ENCODE measurements at places on chromosomes 3 and 15.

DNA sequence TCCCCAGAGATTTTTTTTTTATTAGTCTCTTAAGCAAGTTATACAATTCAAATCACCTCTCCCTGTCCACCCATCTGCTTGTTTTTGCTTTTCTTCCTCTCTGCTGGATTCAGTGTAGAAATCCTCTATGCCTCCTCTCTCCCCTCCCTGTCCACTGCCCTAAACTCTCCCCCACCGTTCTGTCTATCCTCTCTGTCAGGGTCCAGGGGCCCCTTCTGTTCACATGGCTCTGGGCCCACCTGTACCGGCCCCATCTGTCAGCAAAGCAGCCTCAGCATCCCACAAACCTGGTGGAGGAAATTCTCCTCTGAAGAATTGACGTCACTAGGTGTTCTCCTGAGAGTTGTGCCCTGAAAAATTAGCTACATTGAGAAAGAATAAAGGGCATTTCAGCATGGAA, 137.6 kb upstream of the CMC1 start:
- peaks cover 4% of the 10 kb centered on the region for H3K27me3 ChIP-seq
- no peaks in the 10 kb centered on the region for H3K36me3 ChIP-seq
- no peak for DNase-seq
- no peak overlapping the region for H3K27ac ChIP-seq
- H3K4me3 ChIP-seq: no peak overlapping the region

GRCh38 chr3:182325213-182325950, 467.9 kb upstream of the ATP11B start:
- no peaks in the 10 kb centered on the region for H3K36me3 ChIP-seq
- H3K4me1 ChIP-seq: peaks cover 12% of the 10 kb centered on the region
- DNase-seq: no peak

GRCh38 chr15:41935566-41936020, 36.8 kb downstream of the EHD4 start:
- H3K4me3 ChIP-seq: no peak overlapping the region
- no peaks in the 10 kb centered on the region for H3K27me3 ChIP-seq
- H3K4me1 ChIP-seq: peaks cover 28% of the 10 kb centered on the region
- no peak overlapping the region for H3K27ac ChIP-seq
- peaks cover 6% of the 10 kb centered on the region for H3K36me3 ChIP-seq

DNA sequence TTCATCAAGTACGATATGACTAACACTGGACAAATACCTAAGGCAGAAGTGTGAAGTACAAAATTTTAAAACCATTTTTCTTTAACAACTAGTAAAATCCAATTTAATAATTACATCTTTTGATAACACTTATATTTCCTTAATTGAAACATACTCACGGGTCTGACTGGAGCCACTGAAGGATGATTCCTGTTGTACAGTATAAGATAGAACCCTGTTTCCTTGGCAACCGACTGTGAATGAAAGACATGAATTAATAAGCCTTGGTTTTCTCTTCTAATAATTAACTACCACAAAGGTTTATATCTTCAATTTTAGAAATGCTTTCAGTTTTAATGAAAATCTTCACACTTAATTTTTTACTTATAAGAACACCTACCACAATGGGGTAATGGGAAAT, 19.4 kb downstream of the DHX36 start:
- no peaks in the 10 kb centered on the region for H3K27me3 ChIP-seq
- H3K4me3 ChIP-seq: no peak overlapping the region
- no peak for DNase-seq
- no peaks in the 10 kb centered on the region for H3K4me1 ChIP-seq
- H3K36me3 ChIP-seq: peaks cover 53% of the 10 kb centered on the region

DNA sequence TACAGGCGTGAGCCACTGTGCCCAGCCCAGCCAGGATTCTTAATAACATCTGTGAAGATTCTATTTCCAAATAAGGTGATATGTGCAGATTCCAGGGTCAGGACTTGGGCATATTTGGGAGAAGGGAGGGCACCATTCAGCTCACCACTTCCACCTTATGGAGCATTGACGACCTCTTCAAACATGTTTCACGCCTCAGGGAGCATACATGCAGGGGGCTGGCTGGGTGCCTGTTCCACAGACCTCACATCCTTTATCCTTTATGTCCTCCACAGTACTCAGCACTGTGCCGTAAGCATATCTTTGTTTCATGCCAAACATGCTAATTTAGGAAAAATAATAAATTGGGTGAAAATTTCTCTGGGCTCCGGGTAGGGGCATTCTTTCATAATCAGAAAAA, 229.0 kb downstream of the THSD4 start:
- no peak overlapping the region for H3K27ac ChIP-seq
- H3K4me1 ChIP-seq: peaks cover 11% of the 10 kb centered on the region
- no peak for DNase-seq
- H3K36me3 ChIP-seq: no peaks in the 10 kb centered on the region

- peaks cover 27% of the 10 kb centered on the region for H3K4me1 ChIP-seq
- no peak overlapping the region for H3K4me3 ChIP-seq
- no peak for DNase-seq
Observed at GRCh38 chr3:124201786-124202185, 209.9 kb upstream of the ROPN1 start.

GRCh38 chr15:90597577-90597976, 67.9 kb downstream of the CRTC3 start:
- H3K4me3 ChIP-seq: no peak overlapping the region
- DNase-seq: no peak
- H3K36me3 ChIP-seq: peaks cover 23% of the 10 kb centered on the region
- H3K27me3 ChIP-seq: no peaks in the 10 kb centered on the region

DNA sequence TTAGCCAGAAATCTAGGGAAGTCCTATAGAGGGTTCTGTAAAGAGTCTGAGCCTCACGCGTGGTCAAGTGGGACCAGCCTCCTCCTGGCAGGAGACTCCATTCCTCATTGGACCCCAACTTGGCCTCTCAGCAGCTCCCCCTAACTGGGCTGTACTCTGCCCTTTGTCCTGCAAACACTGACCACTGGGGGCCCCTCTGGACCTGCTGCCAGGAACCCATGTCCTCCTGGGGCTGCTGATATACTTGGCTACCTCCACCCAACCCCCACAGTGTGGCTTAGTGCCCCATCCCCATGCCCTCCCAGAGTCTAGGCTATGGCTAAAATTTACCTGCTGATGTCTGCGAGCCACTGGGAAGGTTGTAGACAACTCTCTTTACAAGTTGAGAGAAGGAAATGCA, 62.7 kb downstream of the UBP1 start:
- no peaks in the 10 kb centered on the region for H3K4me1 ChIP-seq
- no peak overlapping the region for H3K4me3 ChIP-seq
- H3K27me3 ChIP-seq: no peaks in the 10 kb centered on the region
- DNase-seq: no peak

DNA sequence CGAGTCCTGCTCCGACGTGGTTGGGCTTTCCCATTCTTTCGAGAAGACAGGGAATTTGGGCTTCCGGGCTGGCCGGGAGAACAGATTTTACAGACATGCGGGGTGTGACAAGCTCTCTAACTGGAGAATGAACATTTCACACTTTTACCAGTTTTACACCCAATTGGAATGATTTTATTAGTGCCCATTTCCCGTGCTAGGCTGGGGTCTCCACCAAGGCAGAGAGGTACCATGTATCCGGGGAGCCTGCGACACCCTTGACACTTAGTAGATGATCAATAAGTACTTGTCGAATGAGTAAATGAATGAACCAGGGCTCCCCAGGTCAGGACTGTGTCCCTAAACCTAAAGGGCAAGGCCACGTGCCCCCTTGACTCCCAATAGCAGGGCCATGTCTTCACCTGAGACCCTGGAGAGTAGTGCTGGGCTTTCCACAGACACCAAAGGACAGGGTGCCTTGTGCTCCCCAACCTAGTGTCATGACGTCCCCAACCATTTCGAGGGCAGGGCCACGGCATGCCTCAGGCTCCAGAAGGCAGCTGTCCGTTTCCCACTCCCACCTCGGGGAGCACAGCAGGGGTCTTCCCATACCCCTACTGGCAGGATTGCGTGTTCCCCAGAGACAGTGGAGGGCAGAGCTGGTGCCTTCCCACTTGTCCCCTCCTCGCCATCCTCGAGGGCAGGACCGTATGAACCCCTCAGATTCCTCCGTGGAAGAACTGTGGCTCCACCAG, 679 bp upstream of the MYD88 start:
- no peaks in the 10 kb centered on the region for H3K27me3 ChIP-seq
- peak overlapping the region; percentile 98 for H3K27ac ChIP-seq
- peaks cover 56% of the 10 kb centered on the region for H3K4me1 ChIP-seq
- peaks cover 13% of the 10 kb centered on the region for H3K36me3 ChIP-seq
- DNase-seq: no peak

DNA sequence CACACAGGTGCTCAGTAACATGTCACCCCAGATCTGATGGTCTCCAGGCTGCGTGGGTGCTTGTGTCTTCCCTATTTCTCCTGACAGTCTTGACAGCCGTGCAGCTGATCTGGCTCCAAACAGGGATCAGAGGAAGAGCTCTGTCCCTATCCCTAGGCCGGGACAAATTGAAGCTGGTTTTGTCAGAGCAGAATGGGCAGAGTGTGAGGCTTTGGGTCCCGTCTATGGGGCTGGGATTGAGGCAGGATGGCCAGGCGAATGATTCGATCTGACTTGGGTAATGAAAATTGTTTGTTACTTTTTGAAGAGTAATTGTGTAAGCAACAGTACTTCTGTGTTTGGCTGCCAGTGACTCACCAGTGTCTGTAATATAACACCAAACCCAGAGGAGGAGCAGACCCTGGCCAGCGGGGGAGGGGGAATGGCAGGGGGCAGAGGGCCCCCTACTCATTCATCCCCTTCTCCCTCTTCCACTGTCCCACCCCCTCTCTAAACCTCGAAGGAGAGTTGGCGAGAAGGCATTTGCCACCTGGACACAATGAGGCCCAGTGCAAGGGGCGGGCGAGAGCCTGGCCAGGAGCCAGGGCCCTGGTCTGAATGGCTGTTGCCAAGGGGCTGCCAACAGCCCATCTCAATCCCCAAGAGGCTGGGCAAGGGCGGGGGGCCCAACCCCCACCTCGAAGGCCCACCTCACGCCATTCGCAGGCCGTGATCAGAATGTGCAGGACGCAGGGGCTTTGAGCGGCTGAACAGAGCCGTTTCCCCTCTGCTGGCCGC, 4.9 kb upstream of the MAGEF1 start:
- peaks cover 52% of the 10 kb centered on the region for H3K4me1 ChIP-seq
- no peak for DNase-seq
- peak overlapping the region; percentile 96 for H3K27ac ChIP-seq
- no peaks in the 10 kb centered on the region for H3K36me3 ChIP-seq
- H3K27me3 ChIP-seq: no peaks in the 10 kb centered on the region

DNA sequence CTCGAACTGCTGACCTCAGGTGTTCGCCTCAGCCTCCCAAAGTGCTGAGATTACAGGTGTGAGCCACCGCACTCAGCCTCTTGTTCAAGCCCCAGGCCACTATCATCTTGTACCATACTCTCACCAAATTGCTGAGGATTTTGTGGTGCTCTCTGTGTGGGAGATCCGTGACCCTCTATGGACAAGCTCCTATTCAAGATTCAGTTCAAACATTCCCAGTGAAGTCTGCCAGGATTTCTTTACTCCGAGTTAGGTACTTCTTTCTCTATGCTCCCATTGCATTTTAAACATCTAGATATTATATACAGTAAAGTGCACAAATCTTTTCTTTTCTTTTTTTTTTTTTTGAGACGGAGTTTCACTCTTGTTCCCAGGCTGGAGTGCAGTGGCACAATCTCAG, 856 bp upstream of the TM4SF19 start:
- H3K36me3 ChIP-seq: no peaks in the 10 kb centered on the region
- peaks cover 1% of the 10 kb centered on the region for H3K27me3 ChIP-seq
- no peak overlapping the region for H3K27ac ChIP-seq
- no peak overlapping the region for H3K4me3 ChIP-seq

DNA sequence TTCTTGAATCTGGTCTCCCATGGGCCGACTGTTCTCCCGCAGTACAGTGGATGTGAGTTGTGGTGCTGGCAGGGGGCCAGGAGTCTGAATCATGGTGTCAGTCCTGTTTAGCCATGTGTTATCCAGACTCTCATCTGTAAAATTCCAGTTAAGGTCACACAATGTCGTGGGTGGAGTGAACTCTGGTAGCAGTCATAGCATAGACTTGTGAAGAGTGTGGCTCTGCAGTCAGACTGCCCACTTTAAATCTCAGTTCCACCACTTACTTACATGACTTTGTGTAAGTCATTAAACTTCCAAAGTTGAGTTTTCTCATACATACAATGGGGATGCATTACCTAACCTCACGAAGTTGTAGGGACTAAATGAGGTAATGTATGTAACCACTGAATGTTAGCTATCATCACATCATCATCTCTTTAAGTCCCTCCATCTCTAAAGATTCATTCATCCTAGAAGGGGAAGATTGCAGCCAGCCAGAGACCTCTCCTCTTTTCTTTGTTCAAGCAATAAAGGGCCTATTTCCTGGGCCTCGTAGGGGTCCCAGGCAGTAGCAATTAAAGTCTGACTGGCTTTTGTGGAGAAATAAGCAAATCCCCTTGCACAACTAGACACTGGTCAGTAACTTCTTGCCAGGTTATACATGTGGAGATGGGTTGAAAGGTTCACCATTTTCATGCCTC, 93.9 kb downstream of the PCCB start:
- H3K36me3 ChIP-seq: peaks cover 34% of the 10 kb centered on the region
- peaks cover 12% of the 10 kb centered on the region for H3K4me1 ChIP-seq
- peak overlapping the region; percentile 90 for H3K27ac ChIP-seq
- peak; percentile 41 for DNase-seq

DNA sequence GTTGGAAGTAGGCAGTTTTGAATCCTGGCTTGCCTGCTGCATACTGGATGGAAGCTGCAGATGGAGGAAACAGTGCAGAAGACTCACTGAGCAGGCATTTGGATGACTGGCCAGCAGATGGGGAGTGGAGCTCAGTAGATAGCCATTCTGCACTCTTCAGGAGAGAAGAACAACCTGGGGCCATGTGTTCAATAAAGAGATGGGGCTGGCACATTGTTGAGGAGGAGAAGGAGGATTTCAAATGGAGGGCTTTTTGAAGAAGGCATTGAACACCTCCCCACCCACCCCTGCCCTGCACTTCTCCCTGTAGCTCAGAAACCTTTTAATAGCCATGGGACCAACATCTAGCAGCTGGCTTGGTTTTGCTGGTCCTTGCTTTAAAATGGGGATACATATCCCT, 109.8 kb downstream of the CACNA1D start:
- H3K36me3 ChIP-seq: no peaks in the 10 kb centered on the region
- no peak for DNase-seq
- H3K4me3 ChIP-seq: no peak overlapping the region

- H3K27me3 ChIP-seq: no peaks in the 10 kb centered on the region
- H3K27ac ChIP-seq: peak overlapping the region; percentile 94
- peaks cover 46% of the 10 kb centered on the region for H3K4me1 ChIP-seq
- no peak overlapping the region for H3K4me3 ChIP-seq
- no peak for DNase-seq
Observed at GRCh38 chr15:66644000-66644787, 57.8 kb upstream of the SMAD6 start.
